Activated CD4-positive, alpha-beta T cell treated with anti-CD3 and anti-CD28 coated beads for 36 hours (primary cell): ENCODE measurements at places on chromosomes 2 and 18. TPM values are rescaled to one million over a fixed set of nuclear protein-coding genes. Genes with fewer than 3 reads are reported as not detected.

Gene HTR2B
- 0.11 TPM for total RNA-seq

GRCh38 chr2:44110444-44110843 lies 58.2 kb upstream of the PPM1B start:
- no peak for DNase-seq

DNA sequence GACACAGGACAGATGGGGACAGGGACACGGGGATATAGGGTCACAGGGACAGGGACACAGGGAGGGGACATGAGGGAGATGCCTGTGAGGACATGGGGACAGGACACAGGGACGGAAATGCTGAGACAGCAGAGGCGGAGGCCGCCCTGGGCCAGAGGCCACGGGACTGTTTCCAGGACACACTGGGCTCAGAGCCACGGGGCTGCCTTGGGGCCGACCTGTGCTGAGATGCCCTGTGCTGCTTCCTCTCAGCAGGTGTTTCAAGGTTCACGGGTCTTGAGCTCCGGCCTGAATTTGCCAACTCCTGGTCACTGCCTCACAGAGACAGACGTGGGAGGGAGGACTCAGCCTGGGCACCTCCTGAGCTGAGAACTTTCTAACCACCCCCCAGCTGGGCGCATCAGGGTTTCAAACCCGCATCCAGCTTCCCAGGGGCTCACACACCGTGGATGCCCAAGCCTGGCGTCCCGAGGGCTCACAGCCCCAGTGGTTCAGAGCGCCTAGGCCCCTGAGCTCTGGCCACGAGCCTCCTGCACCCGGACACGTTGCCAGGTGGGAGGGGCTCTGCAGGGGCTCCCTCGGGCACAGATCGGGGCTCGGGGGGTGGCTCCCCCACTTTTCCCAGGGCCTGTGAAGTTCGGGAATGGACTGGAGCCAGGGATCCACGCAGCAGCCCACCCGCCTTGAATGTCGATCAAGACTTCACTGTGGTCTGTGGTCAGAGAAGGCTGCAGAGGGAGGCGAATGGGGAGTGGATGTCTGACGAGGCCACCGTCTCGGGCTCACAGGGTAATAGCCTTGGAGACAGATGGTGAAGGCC lies 64.1 kb downstream of the SLC66A2 start:
- no peak for DNase-seq

DNA sequence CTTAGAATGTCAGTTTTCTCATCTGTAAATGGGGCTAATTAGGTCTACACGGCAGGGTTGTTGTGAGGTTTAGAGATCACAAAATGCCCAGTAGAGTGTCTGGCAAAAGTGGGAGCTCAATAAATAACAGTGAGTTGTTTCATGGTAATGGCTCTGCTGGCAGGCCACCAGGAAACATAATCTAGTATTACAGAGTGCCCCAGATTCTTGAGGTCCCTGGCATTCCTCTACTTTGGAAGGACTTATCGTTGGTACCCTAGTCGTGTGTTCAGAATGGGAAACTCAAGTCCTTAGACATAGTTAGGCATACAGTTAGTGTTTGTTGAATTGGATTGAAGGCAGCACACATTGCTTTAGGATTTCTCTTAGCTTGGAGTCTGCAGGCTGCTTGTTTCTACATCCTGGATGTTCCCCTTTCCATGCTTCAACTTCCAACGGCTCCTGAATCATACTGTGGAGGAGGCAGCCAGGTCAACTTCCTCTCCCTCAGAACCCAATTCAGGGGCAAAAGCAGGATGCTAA lies 161.5 kb upstream of the FOSL2 start:
- DNase-seq, result no peak

Gene PTPN18
- total RNA-seq, result 49.3 TPM

- no peak for DNase-seq
Observed at GRCh38 chr18:3115447-3116030, 102.6 kb upstream of the LPIN2 start.

- no peak for DNase-seq
Observed at GRCh38 chr2:84545005-84545404, 28.7 kb downstream of the DNAH6 start.

DNA sequence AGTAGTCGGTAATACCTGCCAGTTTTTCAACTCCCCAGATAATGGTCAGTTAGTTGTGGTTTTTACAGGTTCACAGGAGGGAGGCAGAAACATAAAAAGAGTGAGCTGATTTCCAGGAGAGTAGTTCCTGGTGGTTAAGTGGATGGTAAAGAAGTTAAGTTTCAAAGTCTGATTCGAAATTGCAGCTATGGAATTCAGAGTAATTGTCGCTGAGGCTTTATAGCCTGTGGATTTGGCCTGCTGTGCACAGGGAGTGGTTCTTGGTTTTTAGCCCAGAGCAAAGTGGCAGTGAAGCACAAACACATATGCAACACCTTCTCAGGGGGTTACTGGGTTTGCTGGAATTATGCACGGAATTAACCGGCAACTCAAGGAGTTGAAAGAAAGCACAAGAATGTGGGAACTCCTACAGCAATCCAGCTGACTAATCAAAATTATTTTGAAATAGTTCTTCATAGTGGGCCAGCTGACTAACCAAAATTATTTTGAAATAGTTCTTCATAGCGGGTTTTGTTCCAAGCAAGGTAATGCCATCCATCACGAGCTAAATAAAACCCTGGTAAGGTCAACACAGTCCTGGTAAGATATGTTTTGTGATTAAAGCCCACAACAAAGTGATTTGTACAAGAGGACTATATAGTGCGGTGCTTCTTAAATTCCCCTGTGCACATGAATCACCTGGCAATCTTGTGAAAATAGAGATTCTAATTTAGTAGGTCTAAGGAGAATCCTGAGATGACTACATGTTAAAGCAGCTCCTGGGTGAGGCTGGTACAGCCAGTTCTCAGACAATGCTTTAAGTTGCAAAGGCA lies 94.4 kb downstream of the SGPP2 start:
- no peak for DNase-seq

Gene RBFA
- 32.2 TPM for total RNA-seq

- no peak for DNase-seq
Observed at GRCh38 chr2:231278868-231279267, 80.4 kb downstream of the ARMC9 start.

Gene OR6B2
- not detected for total RNA-seq

DNA sequence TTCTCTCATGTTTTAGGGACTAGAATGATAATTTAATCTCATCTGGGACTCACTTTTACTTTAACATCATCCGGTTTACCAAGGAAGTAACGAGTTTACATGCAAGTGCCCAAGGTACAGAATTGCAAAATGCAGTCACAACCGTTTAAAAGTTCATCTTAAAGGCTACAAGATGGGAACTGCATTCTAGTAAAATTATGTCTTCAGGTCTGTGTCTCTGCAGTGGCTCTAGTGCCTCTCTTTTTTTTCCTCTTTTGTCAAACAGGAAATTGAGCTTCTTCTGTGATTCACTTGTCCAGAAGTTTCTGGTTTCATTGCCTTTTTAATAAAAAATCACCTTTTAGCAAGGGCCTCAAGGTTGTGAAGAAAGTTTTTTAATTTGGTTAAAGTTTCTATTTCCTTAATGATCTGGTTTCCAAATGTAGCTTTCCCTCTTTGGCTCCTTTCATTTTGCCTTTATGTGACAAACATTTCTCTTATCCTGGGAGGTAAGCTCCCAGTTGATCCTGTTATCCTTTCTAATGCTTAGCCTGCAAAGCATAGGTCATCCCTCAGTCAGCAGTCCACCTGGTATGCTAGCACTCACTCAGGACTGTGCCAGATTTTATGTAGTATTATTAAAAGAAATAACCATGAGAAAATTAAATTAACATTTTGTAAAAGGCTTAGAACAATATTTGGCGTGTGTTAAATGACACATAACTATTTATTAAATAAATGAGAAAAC lies 2.4 kb downstream of the GLS start:
- no peak for DNase-seq

GRCh38 chr2:198114064-198114463 lies 309.7 kb downstream of the PLCL1 start:
- DNase-seq, result no peak

Gene MAP3K19
- not detected for total RNA-seq

- no peak for DNase-seq
Observed at GRCh38 chr2:158914731-158915130, 53.7 kb upstream of the TANC1 start.

DNA sequence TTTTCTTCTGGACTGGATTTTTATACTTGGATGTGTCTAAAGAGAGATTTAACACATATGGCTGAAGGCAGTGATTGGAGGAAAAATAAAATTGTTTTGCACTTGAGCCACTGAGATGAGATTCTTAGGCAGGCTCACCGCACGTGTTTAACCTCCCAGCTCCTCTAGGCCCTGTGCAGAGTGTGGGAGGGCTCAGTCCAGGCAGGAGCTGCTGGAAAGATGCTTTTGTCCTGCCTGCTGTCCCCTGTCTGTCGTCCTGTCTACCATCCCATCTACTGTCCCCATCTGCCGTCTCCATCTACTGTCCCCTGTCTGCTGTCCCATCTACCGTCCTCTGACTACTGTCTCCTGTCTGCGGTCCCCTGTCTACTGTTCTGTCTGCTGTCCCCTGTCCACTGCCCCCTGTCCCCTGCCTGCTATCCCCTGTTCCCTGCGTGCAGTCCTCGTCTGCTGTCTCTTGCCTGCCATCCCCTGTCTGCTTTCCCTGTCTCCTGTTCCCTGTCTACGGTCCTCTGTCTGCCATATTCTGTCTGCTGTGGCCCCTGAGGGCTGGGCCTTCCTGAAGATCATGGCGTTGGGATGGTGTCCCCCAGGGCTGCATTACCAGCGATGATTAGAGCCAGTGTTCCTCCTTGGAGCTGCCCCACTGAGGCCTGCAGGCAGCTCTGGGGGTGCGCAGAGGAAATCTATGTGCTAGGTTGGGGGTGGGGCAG lies 43.7 kb upstream of the HS6ST1 start:
- DNase-seq, result no peak

Gene EMX1
- total RNA-seq, result not detected

Gene RNF144A
- total RNA-seq, result 38.6 TPM

- no peak for DNase-seq
Observed at GRCh38 chr2:83103613-83104012, 1355.5 kb downstream of the SUCLG1 start.

Gene CNTNAP5
- not detected for total RNA-seq

DNA sequence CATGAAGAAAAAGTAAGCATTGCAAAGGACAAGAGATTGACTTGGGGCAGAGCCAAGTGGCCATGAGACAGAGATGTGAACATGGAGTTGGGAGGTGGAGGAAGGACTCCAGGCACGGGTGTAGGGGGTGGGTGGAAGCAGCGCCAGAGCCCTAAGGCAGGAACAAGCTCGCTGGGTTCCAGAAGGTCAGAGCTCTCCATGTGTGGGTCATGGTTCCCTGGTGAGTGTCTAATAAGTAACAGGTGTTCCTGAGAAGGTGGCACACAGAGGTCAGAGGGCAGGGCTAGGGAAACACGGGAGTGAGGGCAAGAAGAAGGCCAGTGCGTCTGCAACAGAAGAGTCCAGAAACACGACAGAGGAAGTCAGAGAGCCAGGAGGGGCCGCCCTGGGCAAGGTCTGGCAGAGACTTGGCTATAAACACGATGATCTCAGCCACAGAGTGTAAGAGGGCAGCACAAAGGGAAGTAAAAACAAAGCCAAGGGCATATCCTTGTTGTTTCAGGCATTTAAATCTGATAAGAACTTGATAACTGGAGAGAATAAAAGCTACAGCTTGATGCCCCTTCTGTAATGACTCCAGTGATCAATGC lies 260.8 kb downstream of the TGIF1 start:
- no peak for DNase-seq

GRCh38 chr2:241324775-241325174 lies 9.1 kb downstream of the SEPTIN2 start:
- no peak for DNase-seq

Gene GAL3ST2
- total RNA-seq, result 1.0 TPM

Gene GLI2
- total RNA-seq, result not detected

GRCh38 chr18:24446953-24447538 lies 13.4 kb upstream of the HRH4 start:
- no peak for DNase-seq
